Hematopoietic multipotent progenitor cell (in vitro differentiated cells): ENCODE measurements at places on chromosomes 5 and 9. TPM values are rescaled to one million over a fixed set of nuclear protein-coding genes. Genes with fewer than 3 reads are reported as not detected.

GRCh38 chr5:164578911-164579310 lies 1073.5 kb downstream of the MAT2B start:
- DNase-seq, result no peak

The TIMD4 gene
- total RNA-seq, result not detected

DNA sequence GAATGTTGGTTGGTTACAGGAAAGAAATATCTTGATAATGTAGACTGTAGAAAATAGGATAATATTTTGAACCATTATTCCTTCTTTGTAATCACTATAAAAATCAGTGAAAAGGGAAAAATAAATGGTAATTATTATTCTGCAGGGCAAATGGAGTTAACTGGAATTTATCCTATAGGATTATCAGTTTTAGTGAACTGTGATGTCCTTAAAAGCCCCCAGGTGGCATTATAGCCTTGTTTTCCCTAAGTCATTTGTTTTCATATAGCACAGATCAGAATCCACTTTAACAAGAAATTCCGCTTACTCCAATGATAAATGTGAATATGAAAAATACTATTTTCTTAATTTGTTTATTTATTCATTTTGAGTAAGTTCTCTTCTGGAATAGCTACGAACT lies 26.2 kb upstream of the WDR41 start:
- DNase-seq, result peak; percentile 3

DNA sequence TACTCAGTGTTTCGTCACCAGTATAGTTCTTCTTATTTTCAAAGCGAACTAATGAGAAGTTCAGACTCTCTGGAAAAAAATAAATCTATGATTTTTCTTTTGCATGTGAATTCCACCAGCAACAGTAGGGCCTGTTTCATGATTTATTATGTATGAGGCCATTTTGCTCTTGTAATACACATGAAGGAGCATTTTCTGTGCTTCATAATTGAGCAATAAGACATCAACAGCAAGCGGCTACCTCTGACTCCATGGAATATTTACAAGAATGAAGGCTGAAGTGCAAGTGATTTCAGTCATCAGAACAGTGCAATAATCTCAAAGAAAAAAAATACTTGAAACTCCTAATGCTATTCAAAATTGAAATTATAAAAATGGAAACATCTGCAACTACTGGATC lies 282.9 kb upstream of the EDIL3 start:
- no peak for DNase-seq

DNA sequence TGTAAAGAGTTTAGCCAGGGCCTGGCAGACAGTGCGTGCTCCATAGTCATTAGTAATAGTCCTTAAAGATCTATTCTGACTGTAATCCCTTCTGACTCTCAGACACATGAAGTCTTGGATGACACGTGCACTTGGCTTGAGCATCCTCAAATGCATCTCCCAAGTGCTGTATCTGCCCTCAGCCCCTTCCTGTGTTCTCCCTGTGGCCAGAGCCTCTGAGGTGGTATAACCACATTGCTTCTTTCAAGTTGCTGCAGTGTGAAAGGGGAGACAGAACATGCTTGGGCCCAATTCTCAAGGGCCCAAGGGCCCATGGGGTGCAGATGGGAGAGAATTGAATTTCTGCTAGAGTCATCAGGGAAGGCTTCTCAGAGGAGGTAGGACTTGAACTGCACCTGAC lies 30.1 kb upstream of the HAND1 start:
- no peak for DNase-seq
